ENCODE measurements at places on chromosomes 2 and 18.

- DNase-seq: no peak
These were observed 3.9 kb downstream of the ANKRD44 start for GRCh38 chr2:197306696-197307040.

DNA sequence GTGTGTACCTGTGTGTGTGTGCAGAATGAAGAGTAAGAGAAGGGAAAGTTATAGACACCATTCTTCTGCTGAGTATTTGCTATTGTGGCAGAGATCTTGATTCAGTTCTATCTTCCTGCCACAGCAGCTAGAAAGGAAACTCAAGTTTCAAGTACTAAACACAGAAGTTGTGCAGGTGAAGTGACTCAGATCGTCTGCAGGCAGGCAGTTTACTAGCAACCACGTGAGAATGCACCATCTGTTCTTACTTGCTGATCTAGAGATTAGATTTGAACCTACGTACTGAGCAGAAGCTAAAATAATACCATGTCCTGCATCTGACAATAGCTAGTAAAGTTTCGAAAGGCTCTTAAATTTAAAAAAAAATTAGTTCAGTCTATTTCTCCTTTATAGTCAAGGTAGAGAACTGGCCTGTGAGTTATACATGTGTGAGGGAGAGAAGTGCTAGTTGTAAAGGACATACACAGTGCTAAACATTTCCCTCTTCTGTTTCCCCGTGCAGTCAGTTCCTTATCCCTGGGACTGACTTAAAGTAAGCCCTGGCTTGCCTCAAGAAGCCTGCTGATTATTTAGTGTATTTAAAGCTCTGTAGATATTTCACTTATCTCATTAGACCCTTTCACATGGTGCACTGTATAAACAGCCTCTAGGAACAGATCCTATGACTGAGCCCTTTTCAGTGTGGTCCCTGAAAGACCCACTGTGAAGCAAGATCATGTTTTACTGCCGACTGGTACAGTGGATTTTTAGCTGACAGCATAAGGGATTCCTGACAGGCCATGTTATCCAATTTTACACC is 45.0 kb downstream of the SLC38A11 start:
- DNase-seq: no peak

DNA sequence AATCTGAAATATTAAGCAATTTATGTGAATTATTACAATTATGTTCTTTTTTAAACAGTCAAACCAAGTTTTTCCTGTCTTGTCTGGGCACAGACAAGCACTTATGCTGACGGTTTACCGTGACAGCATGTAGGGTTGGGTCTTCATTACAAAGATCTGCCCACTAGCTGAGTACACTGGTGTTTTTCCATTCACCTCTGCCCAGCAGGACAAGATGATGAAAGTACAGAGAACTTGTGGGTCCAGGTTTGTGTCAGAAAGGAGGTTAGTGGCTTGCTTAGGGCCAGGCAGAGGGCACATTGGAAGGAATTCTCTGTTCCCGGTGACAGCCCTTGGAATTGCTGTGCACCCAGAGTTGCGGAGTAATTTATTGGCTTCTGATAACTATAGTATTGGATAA is 14.0 kb downstream of the NABP1 start:
- DNase-seq: no peak

- DNase-seq: no peak
These were observed 21.9 kb downstream of the CHMP3 start for GRCh38 chr2:86541334-86541733.

- no peak for DNase-seq
These were observed 27.3 kb downstream of the LPIN2 start for GRCh38 chr18:2985628-2986027.

DNA sequence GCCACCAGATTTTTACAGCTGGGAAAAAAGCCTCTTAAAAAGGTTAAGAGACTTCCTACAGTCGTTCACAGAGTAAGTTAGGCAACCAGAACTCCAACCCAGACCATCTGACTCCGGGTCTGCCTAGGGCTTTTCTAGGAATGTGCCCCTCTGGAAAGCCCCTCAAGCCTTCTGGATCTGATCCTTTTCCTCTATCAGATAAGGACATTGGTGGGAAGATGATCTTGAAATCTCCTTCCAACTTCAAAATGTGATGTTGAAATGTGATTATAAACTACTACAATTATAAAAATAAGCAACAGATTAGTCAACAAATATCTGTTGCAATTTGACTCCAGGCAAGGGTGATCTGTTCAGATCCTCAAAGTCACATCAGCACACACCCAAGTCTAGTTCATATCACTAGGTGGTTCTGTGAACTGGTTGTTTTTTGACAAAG is 270.4 kb downstream of the ARHGAP15 start:
- no peak for DNase-seq

DNA sequence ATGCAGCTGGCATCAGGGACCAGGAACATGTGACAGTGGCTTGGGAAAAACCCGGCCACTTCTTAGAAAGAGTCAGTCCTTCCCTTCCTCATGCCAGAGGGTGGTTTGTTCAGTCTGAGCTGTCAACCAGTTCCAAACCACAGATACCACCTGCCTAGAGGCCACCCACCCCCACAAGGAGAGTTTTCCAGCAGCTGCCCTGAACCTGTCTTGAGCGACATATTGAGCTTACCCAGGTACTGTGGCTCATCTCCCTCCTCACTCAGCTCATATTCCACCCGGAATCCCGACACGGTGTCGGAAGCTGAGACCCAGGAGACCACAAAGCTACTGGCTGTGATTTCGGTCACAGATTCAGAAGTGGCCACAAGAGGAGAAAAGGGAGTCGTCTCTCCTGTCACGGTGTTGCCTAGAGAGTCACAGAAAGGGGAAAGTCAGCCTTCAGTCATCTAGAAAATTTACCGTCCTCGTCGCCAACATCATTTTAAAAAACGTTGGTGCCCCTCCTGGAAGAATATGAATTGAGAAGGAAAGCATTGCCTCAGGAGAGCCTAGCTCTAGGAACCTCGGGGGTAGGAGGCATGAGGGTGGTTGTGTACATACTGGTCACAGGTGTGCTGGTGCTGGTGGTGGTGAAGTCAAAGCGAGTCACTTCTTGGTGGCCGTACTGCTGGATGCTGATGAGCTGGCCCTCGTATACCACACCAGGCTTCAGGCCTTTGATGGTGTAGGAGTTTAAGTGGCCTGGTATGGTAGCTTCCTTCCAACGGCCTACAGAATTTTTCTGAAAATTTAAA is 26.3 kb downstream of the FN1 start:
- DNase-seq: no peak

- DNase-seq: no peak
These were observed 120.7 kb upstream of the PXDN start for GRCh38 chr2:1864981-1865421.

DNA sequence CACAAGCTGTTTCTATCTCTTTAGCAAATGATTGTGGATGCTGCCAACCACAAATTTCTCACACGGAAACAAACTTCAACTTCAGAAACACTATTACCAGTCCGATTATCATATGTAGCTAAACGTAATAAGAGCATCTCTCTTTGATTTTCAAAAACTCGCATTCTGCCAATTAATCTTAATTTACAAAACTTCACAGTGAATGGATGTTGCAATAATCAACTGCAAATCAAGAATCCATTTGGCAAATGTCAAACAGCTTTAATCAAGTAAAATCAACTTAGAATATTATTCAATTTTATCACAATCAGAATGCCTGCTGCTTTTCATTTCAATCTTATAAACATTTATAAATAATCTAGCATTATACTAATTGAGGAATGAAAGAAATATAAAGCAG is 54.2 kb downstream of the DTNB start:
- DNase-seq: no peak

GRCh38 chr2:227511239-227511930 is 39.4 kb downstream of the AGFG1 start:
- no peak for DNase-seq

- no peak for DNase-seq
These were observed 13.2 kb upstream of the SLC25A52 start for GRCh38 chr18:31773774-31774476.

DNA sequence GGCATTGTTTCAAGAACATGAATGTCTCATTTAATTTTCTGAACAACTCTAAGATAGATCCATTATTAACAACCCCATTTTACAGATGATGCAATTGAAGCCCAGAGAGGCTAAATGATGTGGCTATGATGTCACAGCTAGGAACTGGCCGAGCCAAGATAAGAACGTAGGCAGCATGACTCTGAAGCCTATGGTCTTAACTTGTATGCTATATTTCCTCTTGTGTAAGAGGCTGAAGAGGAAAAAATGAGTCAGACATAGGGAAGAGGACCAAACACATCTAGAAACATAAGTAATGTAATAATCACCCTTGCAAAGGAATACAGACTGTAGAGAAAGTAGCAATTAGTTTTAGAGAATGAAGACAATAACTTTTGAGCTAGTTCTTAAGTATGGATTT is 416.8 kb downstream of the FIGN start:
- DNase-seq: no peak

GRCh38 chr2:102030855-102031527 is 39.2 kb downstream of the IL1R2 start:
- no peak for DNase-seq
